ENCODE measurements at places on chromosomes 4 and X.
A peak's percentile ranks its signal among the peaks of the same experiment; 100 is the strongest.

GRCh38 chr4:181146051-181146450 lies 1097.2 kb upstream of the TENM3 start:
- DNase-seq, result no peak

DNA sequence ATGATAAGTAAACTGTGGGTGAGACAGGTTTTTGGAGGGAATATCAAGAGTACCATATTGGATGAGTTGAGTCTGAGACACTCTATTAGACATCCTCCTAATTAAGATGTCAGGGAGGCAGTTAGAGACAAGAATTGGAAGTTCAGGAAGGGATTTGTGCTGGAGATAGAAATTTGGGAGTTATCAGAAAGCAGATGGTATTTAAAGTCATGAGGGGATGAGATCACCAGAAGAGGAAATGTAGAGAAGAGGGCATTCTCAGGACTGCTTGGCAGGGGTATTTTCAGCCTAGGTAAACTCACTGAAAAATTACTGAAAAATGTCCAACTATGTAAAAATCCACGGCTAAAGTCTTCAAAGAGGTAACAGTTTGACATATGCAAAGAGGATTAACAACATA lies 161.6 kb upstream of the PGRMC2 start:
- DNase-seq, result no peak

DNA sequence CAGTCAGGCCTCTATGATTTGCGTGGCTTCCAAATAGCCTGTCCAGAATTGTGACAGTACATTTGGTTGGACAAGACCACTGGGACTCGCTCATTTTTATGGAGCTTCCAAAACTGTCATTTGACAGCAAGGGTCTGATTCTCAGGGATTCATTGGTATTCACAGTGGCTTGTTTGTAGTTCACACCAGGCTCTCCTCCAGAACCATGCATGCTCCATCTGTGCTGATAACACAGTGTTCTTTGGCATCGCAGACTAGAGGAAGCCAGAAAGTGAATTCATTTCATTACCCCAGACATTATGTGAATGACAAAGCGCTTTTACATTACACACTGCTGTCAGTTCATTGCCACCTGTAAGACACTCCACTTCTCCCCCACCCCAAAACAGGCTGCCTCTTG lies 208.3 kb downstream of the ARHGAP10 start:
- no peak for DNase-seq

DNA sequence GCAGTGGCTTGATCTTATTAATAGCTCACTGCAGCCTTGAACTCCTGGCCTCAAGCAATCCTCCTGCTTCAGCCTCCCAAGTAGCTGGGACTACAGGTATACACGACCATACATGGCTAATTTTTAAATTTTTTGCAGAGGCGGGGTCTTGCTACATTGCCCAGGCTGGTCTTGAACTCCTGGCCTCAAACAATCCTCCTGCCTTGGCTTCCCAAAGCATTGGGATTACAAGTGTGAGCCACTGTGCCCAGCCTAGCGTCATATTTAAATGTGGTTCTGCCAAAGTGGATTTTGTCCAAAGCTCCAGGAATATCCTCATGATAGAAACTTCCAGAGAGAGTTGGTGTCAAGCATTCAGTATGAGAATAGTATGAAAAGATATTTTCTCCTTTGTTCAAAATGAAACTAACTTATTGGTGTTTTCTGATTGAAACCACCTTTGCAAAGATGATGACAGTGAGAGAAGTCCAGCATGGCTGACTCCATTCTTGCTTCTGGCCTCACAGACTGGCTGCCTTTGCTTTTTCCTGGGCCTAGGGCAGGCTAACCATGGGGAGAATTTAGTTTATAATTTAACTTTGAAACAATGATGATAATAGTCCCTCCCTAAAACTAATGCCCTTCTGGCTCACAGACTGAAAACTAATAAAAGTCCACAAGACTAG lies 129.0 kb downstream of the C4orf51 start:
- DNase-seq, result no peak

DNA sequence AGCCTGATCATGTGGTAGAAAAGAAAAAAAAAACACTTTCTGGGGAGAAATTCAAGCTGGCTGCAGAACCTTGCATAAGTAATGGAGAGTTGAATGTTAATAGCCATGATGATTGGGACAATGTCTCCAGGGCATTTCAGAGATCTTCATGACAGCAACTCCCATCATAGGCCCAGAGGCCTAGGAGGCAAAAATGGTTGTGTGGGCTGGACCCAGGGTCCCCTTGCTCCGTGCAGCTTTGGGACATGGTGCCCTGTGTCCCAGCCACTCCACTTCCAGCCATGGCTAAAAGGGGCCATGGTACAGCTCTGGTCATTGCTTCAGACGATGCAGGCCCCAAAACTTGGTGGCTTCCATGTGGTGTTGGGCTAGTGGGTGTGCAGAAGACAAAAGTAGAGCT lies 1170.9 kb downstream of the C4orf33 start:
- DNase-seq, result no peak

DNA sequence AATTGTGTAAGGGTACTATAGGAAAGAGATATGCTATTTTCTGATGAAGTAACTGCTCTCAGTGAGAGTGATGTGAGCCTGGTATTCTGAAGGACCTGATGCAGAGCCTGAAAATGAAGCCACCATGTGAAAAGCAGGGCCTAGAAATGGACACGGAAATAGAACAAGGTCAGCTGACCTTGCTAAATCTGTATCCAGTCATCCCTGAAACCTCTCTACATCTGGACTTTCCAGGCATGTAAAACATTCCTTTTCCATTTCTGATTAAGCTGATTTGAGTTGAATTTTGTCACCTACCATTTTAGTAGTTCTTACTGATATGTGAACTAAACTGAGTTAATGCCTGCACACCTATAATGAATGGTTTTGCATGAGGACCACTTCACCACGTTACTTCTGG lies 72.4 kb upstream of the NEIL3 start:
- no peak for DNase-seq

DNA sequence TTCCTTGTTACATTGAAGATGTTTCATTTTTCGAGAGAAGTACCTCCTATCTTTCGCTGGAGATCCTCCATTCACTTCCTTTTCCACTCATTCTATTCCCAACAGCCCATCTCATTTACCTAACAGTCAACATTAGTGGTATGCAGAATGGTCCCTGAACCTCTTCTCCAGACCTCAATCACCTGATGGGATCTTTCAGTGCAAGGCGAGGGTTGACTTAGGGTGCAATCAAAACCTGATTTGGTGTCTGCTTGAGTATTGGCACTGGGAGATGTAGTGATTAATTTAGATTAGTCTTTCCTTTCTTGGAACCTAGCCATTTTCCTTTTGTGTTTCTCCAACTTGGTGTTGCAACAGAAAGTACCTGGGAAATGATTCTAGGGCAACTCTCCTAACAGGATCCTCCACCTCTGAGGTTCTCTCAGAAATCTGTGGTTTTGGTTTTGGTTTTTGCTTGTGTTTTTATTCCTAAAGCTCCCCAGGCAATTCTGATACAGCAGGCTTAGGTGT lies 18.4 kb downstream of the DDX3X start:
- no peak for DNase-seq

- DNase-seq, result peak; percentile 4
Observed at GRCh38 chrX:8724300-8724699, 7.6 kb downstream of the ANOS1 start.
